Fibroblast of the aortic adventitia (primary cell): ENCODE measurements at places on chromosomes 11 and 22.

GRCh38 chr11:13288375-13289029 lies 10.9 kb downstream of the BMAL1 start:
- DNase-seq: peak; percentile 23

GRCh38 chr11:72721689-72722049 lies 30.5 kb downstream of the ARAP1 start:
- no peak for DNase-seq

DNA sequence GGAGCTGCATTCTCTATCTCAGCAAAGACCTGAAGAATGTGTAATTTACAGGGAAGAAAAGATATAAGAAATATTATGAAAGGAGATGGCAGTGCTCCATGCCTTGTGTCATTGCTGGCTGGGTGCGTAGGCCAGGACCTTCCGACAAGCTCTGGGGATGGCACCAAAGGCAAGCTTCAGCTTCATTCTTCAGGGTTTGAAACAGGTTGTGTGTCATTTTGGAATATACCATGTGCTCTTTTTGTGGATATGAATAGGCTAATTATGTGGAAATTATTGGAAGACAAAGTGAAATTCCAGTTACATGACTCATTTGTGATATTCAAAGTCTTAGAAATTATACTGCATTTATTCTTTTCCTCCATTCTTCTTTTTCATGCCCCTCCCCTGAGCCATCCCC lies 5.7 kb upstream of the KIRREL3 start:
- peak; percentile 56 for DNase-seq

DNA sequence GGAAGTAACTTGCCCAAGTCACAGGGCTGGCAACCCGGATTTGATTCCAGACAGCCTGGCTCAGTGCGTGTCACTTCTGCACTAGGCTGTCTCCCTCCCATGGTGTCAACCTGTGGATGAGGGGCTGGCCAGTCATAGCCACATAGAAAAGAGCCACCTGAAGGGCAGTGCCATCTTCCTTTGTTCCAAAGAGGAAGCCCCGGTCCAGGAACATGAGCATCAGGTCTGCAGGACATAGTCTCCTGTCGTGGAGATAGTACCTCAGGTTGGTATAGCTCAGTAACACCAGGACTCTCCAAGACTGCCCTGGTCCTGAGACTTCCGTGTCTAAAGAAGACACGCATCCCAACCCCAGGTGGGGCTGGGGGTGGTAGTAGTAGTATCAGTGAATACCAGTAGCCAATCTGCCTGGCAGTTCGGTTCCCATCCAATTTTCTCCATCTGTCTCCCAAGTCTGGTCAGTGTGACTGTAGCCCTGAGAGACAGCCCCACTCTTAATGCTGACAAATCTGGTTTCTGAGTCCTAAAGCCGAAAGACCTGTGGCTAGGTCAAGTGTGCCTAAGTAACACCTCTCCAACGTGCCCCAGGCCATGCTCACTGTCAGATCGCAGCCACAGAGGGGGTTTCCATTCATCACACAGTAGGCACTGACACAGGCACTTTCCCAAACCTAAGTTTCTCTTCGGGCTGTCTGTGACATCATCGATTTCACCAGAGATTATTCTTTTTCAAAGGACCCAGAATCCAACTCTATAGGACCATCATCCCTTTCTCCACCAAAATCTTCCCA lies 33.1 kb downstream of the C11orf58 start:
- DNase-seq: no peak

DNA sequence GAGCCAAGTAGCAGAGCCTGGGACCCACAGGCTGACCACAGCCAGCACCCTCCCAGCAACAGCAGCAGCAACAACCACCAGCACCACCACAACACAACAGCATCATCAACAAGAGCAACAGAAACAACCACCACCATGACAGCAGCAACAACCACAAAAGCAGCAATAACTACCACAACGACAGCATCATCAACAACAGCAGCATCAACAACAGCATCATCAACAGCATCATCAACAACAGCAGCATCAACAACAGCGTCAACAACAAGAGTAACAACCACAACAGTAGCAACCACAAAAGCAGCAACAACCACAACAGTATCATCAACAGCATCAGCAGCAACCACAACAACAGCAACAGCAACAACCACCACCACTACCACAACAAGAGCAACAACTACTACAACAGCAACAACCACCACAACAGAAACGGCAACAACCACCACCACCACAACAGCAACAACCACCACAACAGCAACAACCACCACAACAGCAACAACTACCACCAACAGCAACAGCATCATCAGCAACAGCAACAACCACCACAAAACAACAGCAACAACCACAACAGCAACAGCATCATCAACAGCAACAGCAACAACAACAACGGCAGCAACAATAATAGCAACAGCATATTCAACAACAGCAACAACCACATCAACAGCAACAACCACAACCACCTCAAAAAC lies 22.1 kb upstream of the FGF3 start:
- DNase-seq: no peak

GRCh38 chr11:132910011-132910760 lies 622.1 kb downstream of the OPCML start:
- no peak for DNase-seq

DNA sequence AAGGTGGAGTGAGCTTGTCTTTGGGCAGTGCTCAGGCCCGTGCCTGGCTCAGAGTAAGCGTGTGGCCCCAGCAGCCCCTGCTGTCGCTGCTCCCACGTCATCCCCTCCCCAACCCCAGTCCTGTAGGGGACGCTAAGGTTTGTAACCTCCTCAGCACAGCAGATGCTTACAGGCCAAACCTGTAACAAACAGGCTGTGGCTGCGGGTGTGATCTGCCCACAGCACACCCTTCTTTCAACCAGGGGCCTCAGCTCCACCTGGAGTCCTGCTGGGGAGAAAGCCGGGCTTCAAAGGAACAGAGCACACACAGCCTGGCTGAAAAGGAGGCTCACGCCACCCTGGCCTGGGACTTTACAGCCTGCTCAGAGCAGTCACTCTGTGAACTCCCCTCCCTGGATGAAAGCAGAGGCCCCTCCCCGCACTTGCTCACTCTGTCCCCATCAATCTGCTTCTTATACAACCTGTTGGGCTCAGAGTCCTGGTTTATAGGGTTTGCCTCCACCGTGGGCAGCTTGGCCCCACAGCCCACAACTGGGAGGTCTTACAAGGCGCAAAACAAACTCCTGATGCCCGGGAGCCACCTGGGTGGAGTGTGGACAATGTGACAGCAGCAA lies 54.3 kb downstream of the SCUBE1 start:
- no peak for DNase-seq

GRCh38 chr11:14544611-14545010 lies 24.4 kb upstream of the PSMA1 start:
- DNase-seq: peak; percentile 84

DNA sequence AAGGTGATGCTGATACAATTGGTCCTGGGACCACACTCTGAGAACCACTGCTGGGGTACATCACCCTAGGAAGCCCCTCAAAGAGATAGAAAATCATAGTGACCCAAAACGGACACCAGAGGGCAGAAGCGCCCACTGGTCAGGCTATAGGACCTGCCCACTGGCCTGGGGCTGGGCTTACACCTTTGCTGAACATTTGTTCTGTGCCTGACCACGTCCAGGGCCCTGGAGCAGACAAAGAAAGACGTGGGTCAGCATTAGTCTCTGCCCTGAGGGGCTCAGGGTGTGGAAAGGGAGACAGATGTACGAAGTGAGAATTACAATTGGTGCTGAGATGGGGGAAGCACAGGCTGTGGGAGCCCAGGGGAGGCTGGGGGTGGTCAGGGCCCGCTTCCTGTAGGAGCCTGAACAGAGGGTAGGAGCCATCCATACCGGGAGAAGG lies 14.4 kb upstream of the SERPINH1 start:
- DNase-seq: peak; percentile 77

DNA sequence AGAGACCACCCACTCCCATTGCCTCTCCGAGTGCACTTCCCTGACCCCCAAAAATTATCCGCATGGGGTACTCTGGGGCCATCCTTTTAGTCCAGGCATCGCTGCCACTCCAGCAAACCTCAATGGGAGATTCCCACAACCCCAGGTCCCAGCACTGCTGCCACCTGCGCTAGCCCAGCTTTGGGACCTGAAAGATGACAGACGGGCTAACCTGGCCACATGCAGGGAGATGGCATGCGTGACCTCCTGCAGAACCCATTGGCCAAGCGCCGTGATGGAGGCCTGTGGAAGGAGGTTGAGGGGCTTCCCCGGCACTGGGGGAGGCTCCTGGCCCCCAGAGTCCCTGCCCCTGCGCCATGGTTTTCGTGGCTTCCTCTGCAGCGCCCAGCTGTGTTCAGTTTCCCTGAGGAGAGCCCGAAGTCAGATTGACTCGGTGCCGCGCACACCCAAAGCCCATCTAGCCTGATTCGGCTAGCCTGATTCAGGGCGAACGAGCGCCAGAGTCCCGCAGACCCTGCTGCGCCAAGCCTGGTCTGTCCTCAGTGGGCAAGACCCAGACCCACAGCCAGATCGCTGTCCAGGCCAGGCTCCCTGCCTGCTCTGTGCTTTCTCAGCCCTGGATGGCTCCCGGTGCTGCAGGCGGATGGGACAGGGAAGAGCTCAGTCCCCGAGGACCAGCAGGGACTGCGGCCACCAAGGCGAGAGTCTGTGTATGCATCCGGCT lies 751 bp upstream of the WNT7B start:
- no peak for DNase-seq

GRCh38 chr11:86482692-86483091 lies 108.0 kb downstream of the CCDC81 start:
- DNase-seq: no peak

DNA sequence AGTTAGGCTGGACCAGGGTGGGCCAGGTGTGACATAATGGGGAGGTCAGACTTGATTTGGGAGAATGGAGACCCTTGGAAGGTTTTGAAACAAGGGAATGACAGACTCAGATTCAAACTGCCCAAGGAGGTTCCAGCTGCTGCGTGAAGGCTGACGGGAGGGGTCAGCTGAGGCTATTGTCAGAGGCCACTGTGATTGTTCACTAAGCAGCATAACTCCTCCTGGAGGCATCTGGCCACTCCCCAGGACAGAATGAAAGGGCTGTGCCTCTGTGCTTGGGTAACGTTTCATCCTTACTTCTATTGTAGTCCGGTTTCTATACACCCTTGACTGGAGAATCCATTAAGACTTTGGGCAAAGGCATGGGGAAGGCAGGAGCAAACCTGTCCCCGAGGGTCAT lies 126.6 kb downstream of the DSCAML1 start:
- DNase-seq: no peak

DNA sequence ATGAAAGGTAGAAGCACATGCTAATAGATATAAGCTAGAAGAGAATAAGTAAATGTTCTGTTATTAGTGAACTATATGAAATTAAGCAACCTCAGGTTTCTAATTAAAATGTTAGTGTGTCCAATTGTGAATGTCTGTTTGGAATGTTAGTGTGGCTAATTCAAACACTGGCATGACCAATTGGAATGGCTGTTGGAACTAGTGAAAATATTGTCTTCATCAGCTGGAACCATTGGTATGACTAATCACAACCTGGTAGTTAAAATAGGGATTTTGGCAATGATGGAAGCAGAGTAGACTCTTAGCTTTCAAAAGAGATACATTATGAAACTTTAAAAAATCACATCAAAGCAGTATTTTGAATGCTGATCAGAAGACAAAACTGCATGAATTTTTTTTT lies 66.8 kb downstream of the CYB5R2 start:
- DNase-seq: peak; percentile 32

DNA sequence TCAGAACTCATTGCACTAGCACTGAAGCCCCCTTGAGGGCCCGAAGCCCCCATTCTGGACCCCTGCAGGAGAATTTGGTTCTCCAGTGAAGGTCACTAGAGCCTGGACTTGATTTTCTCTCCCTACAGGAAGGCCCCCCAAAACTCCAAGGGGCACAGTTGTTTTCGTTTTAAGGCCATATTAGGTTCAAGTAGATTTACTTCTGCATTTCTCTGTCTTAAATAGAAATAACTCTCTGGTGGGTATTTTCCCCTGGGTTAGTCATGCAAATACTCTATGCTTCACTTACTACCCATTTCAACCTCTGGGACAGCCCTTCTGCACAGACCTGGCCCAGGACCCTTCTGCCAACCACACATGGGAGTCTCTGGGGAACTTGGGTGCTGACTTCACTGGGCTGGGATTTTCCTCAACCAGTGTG lies 41.6 kb downstream of the WEE1 start:
- peak; percentile 28 for DNase-seq

GRCh38 chr11:77051511-77051910 lies 15.3 kb upstream of the CAPN5 start:
- no peak for DNase-seq

DNA sequence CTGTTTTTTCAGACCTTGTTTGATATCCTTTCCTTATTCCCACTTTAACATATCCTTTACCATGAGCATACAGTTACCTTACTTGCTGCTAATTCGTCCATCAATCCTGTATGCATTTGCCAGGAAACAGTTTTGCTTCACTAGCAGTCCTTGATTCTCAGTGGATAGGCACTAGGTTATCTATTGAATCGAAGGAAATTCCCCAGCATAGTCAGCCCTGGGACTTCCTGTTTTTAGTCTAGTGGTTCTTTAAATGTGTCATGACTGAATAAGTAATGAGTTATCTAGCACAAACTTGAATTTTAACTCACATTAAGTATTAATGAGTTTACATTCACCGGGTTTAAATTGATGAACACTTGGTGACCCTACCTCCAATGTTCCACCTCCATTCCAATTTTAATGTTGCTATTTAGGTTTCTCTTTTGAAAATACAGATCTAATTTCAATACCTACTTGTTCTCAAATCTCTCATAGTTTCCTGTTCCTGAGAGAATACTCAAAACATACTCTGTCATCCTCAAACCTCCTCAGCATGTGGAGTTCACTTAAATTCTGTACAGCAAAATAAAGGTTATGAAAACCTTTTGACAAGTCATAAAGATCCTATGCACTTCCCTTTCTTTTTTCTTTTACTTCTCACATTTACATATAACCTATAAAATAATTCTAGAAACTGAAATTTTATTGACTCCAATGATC lies 1375.1 kb upstream of the TENM4 start:
- no peak for DNase-seq

DNA sequence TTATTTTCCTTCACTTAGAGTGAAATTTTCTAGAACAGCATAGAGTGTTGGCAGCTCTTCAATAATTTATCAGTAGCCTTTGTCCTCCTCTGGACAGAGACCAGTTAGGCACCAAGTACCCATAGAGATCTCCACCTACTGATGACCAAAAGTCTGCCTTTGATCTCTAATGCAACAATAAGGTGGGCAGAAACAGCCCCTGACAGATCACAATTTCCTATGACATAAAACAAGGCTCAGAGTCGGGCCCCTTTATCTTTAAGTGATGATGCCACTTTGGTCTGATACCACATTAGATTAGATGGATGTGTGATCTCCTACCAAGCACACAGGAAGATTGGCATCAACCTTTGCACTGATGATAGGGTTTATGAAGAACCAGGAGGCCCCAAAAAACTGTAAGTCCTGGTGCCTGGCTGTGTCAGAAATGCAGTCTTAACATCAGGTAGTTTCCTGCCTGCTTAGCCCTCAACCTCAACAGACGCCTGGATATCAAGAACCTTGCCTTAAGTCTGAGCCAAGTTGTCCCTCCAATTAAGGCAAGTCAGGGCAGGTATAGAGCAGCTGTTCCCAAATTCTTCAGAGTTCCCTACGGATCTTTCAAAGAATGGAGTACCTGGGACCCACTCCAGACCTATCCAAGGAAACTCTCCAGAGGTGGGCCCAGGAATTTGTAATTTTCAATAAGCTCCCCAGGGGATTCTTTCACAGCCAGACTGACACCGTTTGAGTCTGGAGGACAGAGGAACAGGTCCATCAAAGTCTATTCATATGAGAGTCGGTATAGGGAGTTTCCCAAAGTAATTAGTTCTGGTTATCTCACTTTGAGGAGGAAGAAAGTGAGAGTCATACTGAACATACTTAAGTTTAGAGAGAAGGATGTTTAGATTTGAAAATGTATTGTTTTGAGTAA lies 30.6 kb upstream of the TMPRSS4 start:
- DNase-seq: no peak

GRCh38 chr11:95267601-95268213 lies 36.7 kb upstream of the SESN3 start:
- DNase-seq: no peak
